Femur (tissue), 1 donor: ENCODE measurements at places on chromosomes 1 and 21.

DNA sequence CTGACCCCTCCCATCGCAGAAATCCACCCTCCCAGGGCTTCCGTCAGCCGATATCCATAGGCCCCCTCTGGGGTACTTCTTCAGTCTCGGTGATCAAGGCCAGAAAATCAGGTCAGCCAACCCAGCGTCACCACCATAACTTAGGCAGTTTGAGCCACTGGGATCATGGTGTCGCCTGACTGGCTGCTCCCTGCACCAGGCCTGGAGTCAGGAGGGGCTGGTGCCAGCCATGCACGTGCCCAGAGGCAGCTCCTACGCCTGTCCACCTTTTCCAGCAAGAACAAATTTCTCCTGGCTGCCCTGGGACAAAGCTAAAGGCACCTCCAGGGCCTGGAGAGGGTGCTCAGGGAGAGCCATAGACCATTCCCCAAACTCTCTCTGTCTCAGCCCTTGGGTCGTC lies 4.8 kb upstream of the CTRC start:
- DNase-seq, result no peak

DNA sequence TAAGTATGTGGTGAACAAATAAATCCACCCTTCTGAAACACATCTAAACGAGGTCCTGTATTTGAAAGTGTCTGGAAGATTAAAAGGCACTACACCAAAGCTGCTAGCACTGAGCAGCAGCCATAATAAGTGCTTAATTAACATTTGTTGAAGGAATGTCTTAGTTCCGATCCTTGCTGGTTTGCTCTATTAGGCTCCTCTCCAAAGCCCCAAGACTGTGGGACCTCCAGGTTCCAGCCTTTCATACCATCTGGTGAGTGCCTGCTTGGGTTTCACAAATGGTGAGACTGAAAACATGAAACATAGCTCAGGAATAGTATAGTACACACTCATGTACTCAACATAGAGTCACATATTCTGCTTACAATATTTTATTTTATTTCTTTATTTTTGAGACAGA lies 640 bp upstream of the CYP2J2 start:
- DNase-seq, result no peak

DNA sequence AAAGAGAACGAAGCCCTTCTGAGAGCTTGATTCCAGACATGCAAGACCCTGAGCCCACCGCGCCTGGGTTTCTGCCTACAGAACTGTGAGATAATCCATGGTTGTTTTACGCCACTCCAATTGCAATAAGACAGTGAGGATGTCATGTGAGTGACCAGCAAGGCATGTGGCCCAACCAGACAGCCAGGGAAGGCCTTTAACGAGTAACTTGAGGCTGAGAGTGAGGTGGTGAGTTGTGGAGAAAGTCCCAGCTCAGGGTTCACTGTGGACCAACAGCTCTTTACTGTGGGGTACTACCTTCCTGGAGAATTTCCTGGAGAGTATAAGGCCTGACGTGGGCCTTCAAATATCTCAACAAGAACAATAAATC lies 153.9 kb downstream of the ETS2 start:
- no peak for DNase-seq

GRCh38 chr1:207343675-207344074 lies 22.2 kb downstream of the CD55 start:
- DNase-seq, result no peak

DNA sequence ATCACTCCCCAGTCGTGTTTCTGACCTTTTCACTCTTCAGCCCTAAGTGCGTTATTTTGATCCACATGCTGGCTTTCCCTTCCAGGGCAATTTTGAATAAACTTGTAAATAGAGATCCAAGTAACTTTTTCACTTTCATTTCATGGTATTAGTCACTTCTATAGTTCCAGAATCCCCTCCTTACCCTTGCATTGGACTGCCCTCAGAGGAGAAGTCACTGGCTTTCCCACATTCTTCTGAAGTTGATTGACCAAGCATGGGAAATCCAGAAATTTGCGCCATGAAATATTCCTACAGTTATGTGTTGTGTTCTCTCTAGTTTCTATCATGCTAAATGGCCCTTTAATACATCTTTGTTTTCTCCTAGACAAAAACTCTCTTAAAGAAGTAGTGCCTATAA lies 177.3 kb upstream of the GORAB start:
- no peak for DNase-seq

DNA sequence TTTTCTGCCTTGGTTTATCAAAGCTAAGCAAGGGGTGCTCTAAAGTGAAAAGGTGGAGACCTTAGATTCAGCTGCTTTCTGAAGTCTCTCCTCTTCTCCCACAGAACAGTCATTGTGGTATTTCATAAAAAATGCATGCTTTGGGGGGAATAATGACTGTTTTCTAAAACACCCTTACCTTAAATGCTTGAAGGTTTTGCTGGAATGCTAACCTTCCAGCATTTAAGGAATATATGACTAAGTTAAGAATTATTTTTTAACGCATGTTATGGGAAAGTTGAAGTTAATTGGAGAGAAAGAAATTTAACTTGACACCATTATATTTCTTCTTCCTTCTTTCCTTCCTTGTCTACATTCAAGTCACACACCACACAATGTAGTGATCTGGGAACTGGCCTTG lies 162.5 kb downstream of the ROR1 start:
- DNase-seq, result no peak

DNA sequence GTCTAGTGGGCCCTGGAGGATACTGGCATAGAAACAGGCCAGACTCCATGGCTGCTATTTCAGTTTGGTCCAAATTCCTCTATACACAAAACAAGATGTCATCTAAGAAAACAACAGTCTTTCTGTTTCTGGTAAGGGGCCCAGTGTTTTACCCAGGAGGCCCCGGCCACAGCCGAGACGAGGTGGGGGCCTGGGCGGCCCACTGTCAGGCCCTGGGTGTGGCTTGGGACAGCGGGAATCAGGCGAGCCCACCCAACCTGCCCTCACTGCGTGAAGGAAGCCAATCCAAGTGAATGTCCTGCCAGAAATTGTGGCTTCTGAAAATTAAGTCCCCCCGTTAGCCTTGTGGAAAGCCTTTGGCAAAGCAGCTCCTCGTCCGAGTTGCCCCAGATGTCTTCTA lies 31.2 kb upstream of the GPR153 start:
- DNase-seq, result peak; percentile 47

GRCh38 chr1:248800459-248800858 lies 25.3 kb downstream of the SH3BP5L start:
- no peak for DNase-seq

DNA sequence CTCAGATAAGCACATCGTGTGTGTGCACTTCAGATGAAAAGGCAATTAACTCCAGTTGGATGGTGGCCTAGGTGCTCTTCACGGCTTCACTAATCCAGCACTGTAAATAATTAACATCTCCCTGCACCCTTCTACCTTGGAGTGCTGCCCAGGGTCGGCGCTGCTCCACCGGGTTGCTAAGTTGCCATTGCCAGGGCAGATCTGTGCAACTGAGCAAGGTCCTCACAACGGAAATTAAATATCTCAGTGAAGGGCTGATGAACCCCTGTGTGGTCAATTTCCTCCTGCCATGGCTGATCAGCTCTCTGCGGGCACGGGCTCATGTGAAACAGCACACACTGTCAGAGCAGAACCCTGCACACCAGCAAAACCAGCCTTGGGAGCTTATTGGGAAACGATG lies 63.2 kb downstream of the SYDE2 start:
- DNase-seq, result no peak

DNA sequence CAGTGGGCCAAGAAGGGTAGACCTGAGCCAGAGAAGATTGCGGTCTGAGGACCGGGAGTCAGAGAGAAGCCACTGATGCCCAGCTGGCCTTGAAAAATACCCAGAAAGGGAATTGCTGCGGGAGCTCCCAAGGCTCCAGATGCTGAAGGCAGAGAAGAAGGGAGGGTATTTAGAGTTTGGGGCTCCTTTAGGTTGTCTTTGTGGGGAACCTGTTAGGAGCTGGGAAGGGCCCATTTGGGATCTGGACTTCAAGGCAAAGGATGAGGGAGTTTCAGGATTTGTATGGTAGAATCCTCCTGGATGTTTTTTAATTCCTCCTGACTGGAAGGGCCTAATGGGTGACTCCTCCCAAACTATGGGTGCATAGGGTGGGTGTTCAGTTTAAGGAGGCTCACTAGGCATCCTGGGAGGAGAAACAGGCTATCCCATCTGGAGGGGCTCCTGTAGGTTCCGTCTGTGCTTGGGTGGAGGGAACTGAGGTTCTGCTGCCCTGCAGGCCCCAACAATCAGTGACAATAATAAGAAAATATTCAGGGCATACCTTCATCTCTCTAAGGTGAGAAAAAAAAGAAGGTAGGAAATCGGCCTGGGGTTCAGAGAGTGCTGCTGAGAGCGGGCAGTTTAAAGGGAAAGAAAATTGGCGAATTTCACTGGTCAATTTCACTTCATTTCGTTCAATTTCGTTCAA lies 5.1 kb downstream of the FOXD2 start:
- no peak for DNase-seq

DNA sequence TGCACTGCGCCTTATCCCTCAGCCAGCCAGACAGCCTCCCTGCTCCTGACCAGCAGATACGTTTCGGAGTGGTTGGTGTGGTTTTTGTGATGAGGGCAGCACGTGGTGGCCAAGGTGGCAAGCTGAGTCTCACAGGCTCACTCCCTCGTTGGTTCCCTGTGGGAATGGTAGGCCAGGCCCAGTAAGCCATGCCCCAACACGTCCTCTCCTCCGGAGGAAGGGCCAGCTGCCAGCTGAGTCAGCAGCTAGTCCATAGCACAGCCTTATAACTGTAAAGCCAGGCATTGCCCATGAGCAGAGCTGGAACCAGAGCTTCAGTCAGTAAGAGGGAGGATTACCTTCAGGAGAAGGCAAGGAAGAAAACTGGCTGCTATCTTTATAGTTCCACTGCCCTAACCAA lies 29.5 kb downstream of the SZRD1 start:
- DNase-seq, result peak; percentile 55

- DNase-seq, result no peak
These were observed 48.4 kb downstream of the LRRC53 start for GRCh38 chr1:74464037-74464436.

DNA sequence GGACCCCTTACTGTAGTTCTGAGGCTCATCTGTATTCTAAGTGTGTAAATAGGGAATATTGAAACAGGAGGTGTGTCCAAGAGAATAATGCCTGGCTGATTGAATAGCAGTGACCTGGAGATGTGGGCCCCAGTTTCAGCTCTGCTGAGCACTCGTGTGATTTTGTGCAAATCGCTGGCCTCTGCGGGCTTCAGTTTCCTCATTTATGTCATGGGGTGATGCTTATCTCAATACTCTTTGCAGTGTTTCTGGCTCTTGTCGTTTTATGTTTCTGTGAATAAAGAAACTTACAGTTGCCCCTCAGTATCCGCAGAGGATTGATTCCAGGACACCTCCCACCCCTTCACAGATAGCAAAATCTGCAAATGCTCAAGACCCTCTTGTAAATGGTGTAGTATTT lies 5.0 kb downstream of the COG2 start:
- no peak for DNase-seq

GRCh38 chr21:29372063-29372802 lies 73.5 kb downstream of the BACH1 start:
- peak; percentile 65 for DNase-seq

- no peak for DNase-seq
These were observed 123.0 kb downstream of the DSCAM start for GRCh38 chr21:40723966-40724365.
